ENCODE measurements at places on chromosomes 11 and 22.

DNA sequence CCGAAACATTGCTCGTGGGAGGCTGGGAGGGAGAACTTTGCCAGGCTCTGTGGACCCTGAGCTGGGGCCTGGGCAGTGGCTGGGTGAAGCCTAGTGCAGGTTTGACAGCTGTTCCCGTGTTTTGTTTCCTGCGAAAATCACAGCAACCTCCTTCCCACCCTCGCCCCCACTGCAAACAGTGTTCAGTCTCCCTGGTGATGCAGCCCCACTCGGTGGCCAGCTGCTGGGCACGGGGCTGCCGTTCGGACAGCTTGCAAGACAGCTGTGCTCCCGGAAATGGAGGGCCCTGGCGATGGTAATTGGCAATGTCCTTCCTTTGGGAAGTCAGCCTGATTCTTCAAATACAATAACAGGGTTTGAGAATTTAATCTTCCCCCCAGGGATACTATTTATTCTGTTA lies 10.4 kb upstream of the GAL start:
- peak; percentile 49 for DNase-seq

DNA sequence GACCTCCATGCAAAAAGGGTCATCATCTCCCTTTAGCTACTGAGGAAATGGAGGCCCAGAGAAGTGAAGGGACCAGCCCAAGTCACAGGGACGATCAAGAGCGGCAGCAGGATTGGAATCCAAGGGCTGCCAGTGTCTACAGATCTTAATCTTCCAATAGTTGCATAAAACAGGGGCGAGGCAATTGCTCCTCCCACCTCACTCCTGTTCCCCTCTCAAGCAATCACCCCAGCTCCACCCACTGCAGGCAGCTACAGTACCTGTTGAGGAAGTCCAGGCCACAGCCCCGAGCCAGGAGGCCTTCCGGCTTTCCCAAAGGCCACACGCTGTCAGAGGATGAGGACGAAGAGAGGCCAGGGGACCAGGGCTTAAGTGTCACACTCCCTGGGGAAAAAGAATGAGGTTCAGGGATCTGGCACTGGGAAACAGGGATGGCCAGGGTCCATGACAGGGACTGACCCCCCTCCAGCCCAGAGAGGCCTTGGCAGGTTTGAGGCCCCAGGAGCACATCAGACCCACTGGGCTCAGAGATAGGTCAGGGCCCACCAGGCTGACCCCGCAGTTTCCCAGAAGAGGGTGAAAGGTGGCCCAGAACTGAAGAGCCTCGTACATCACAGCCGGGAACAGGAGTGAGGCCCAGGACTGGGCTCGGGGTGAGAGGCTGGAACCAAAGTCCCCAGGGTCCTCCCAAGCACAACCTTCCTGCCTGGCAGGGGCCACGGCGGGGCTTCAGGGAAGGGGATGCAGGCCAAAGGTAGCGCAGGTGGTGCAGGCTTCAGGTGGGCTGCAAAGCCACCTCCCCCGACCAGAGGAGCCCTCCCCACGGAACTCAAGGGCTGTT lies 16.4 kb upstream of the MFNG start:
- DNase-seq, result peak; percentile 87

DNA sequence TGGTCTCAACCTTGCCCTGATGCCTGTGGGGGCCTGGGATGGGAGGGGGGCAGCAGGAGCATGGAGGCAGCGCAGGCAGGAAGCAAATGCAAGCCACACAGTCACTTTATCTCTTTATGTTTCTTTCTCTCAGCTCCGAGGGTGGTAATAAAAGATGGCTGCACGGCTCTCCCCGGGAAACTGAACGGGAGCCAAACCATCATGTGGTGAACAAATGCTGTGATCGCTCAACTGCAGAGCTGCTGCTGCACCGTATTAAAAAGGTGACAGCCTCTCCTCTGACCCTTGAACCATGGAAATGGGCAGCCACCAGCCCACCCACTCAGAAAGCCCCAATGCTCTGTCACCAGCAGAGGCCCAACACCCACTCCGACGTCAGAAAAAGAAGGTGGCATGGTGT lies 110.0 kb downstream of the TIMP3 start:
- DNase-seq, result no peak

DNA sequence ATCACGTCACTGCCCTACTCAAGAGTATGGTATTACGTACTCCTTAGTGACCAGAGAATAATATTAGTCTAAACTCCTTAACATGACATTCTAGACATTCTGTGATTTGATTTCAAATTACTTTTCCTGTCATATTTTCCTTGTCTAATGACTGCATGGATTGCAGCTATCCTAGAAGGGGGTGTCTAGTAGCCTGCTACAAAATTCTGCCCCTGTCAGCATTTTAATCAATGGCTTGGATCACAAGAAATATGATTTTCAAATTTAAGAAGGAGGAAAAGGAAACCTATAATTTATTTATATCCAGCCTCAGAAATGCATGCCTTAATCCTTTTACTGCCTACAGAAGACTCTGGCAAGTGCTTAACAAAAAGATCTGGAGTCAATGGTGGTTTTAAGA lies 216.8 kb downstream of the SWAP70 start:
- DNase-seq, result no peak

DNA sequence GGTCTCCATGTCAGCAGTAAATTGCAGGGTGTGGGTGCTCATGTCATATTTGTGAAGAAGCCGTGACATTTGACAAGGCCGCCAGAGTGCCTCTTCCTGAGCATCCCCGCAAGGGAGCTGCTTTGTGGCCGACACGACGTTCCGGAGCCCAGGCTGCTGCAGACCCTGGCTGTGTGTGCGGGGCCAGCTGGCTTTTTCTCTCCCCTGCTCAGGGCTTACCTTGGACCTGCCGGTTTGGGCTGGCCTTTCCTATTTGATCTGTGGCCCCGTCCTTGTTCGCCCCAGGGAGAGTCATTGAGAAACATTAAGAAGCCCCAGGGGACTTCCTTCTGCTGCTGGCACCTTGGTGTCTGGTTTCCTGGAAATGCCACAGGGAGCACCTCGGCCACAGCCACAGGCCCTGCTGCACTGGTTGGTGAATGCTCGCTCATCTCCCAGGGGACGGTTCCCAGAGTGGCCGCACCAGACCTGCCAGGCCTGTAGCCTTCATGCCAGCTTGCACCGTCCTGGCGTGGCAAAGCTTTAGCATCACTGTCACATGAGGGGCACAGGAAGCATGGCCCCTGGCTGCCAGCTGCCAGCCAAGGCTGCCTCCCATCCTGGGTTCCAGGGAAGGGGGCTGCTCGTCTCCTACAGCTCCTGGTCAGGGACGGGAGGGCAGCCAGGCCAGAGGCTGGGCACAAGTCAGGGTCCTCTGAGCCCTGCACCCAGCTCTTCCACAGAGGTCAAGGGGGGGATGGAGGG lies 5.4 kb downstream of the GRK2 start:
- DNase-seq, result peak; percentile 67

DNA sequence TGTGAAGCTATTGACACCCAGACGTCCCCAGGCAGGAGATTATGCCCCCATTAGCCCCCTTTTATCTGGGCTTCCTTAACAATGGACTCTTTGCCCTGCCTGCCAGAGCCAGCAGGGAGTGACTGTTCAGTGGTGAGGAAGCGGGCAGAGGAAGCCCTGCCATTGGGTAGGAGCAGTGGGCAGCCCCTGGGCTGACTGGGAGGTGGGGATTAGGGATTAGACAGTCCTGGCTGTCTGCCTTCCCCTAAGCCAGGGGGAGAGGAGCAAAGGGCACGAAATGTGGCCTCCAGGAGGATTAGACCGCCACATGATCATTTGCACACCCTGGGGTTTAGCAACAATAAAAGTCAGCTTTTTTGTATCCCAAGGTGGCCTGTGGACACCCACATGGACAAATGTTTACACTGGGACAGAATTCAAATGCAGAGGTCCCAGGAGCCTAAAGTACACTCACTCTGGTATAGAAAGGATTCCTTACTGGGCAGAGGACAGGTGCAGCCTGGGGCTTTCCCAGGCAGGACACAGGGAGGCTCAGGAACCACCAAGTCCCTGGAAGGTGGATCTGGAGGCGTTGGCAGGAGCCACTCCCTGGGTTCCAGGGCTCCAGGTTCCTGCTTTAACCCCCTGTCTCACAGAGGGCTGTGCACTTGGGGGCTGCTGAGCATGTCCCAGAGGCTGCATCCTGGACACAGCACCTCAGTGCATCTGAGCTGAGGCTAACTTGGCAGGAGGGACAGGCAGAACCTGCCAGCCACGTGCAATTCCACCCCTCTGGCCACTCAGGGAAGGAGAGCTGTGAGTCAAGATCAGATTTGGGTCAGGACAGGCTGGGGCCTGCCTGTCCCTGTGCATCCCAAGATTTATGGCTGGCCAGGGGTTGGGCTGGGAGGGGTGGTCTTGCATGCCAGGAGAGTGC lies 2.1 kb downstream of the PNPLA3 start:
- peak; percentile 71 for DNase-seq

- DNase-seq, result no peak
These were observed 7.7 kb upstream of the ANO3 start for GRCh38 chr11:26324270-26324669.

Measured in upper lobe of right lung (tissue), 1 donor.